ENCODE measurements at places on chromosomes 11 and 22.

DNA sequence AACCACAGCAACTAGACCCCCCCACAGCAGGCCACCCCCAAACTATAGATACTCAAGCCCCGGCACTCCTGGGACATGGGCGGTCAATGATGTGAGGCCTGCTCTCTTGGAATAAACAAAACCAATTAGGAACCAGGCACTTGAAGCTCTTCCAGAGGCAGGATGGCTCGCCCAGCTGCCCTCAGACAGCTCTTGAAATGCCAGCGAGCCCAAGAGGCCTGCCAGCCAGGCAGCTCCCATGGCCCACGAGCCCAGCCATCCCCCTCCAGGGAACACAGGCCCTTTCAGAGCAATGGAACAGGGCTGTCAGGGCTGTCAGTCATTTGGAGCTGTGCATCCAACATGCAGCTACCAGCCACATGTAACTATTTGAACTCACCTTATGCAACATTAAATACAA lies 34.0 kb upstream of the TFIP11 start:
- H3K4me1 ChIP-seq = peaks cover 27% of the 10 kb centered on the region
- H3K36me3 ChIP-seq = peaks cover 7% of the 10 kb centered on the region
- H3K27me3 ChIP-seq = no peaks in the 10 kb centered on the region
- no peak overlapping the region for H3K4me3 ChIP-seq
- DNase-seq = no peak

GRCh38 chr11:121152764-121153163 lies 51.7 kb downstream of the TECTA start:
- no peak overlapping the region for H3K4me3 ChIP-seq
- H3K27me3 ChIP-seq = peaks cover 12% of the 10 kb centered on the region
- H3K36me3 ChIP-seq = peaks cover 2% of the 10 kb centered on the region
- H3K4me1 ChIP-seq = no peaks in the 10 kb centered on the region

DNA sequence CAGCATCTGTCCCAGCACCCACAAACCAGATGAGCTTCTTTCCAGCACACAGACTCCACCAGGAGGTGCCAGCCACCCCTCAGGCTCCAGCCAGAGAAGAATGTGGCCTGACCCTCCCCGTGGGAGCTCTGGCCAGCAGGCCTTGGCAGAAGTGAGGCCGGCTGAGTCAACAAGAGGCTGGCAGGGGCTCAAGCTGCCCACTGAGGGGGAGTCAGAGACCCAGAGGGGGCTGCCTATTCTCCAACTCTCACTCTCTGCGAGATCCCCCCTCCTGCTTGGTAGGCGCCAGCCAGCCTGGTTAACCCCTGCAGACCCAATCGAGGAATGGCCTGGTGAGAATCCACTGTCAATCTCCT lies 10.6 kb upstream of the CDC42EP1 start:
- peaks cover 16% of the 10 kb centered on the region for H3K4me1 ChIP-seq
- no peak overlapping the region for H3K27ac ChIP-seq
- no peak overlapping the region for H3K4me3 ChIP-seq
- no peaks in the 10 kb centered on the region for H3K36me3 ChIP-seq
- peaks cover 45% of the 10 kb centered on the region for H3K27me3 ChIP-seq
- no peak for DNase-seq

GRCh38 chr22:26751217-26751616 lies 93.8 kb downstream of the MIAT start:
- H3K27ac ChIP-seq = no peak overlapping the region
- DNase-seq = no peak
- H3K4me3 ChIP-seq = no peak overlapping the region
- H3K27me3 ChIP-seq = no peaks in the 10 kb centered on the region
- peaks cover 5% of the 10 kb centered on the region for H3K4me1 ChIP-seq

GRCh38 chr11:117560780-117561530 lies 233.3 kb downstream of the CEP164 start:
- H3K27ac ChIP-seq = no peak overlapping the region
- no peaks in the 10 kb centered on the region for H3K36me3 ChIP-seq
- H3K4me1 ChIP-seq = no peaks in the 10 kb centered on the region
- no peak for DNase-seq

DNA sequence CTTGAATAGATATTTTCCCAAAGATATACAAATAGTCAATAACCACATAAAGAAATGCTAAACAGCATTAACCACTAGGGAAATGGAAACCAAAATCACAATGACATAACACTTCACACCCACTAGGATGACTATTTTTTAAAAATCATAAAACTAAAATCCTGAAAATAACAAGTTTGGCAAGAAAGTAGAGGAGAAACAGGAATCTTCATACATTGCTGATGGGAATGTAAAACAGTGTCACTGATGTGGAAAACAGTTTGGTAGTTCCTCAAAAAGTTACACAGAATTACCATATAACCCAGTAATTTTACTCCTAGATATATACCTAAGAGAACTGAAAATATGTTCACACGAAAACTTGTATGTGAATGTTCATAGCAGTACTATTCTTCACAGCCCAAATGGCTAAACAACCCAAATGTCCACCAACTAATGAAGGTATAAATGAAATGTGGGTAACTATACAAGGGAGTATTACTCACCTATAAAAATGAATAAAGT lies 12.5 kb downstream of the PICALM start:
- DNase-seq = no peak
- peak overlapping the region; percentile 68 for H3K4me3 ChIP-seq
- peak overlapping the region; percentile 92 for H3K27ac ChIP-seq

DNA sequence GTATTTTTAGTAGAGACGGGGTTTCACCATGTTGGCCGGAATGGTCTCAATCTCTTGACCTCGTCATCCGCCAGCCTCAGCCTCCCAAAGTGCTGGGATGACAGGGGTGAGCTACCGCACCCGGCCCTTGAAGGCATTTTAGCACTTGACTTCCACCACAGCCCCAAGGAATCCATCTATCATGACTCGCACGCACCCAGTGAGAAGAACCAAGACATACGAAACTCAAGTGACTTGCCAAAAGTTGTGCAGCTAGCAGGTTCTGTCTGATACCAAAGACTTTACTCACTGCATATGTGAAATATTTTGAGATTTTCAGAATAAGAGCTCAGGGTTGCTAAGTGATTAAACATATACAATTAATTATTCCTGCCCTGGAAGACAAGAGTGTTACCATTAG lies 21.0 kb downstream of the FLI1 start:
- no peaks in the 10 kb centered on the region for H3K27me3 ChIP-seq
- DNase-seq = no peak
- peaks cover 4% of the 10 kb centered on the region for H3K36me3 ChIP-seq
- H3K4me1 ChIP-seq = peaks cover 89% of the 10 kb centered on the region

DNA sequence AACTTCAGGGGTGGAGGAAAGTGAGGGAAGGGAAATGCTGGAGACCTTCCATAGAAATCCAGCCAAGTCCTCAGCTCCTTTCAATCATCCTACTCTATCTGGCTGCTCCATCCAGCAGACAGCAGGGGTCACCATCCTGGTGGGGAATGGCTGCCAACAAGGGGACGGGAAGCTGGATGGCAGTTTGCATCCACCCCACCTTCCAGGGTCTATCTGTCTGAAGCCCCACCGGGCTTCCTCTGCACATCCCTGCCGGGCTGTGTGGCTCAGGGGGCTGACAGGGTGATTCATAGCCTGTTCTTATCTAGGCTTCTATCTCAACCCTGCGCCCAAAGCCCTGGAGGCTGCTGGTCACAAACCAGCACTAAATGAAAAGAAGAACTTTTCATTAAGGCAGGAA lies 1.1 kb downstream of the SYTL2 start:
- H3K27me3 ChIP-seq = peaks cover 25% of the 10 kb centered on the region
- H3K36me3 ChIP-seq = no peaks in the 10 kb centered on the region
- H3K4me1 ChIP-seq = peaks cover 10% of the 10 kb centered on the region
- no peak for DNase-seq
- H3K4me3 ChIP-seq = peak overlapping the region; percentile 71
- H3K27ac ChIP-seq = no peak overlapping the region

DNA sequence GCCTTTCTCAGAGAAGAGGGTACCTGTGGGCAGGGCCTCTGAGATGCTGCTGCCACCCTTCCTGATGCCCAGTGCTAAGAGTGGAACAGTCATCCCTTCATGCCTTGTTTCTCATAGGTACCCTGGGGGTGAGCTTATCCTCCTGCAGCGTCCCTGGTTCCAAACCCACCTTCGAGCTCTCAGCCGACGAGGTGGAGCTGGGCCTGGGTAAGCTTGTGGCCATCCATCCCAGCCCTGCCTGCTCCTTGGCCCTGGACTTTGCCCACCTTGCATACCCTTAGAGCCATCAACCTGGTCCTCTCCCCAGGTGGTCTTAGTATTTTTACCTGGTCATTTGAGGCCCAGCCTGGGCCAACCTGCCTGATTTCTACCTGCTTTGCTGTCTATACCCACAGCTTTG lies 8.7 kb downstream of the TKFC start:
- H3K4me1 ChIP-seq = peaks cover 27% of the 10 kb centered on the region
- no peaks in the 10 kb centered on the region for H3K27me3 ChIP-seq
- no peak for DNase-seq

DNA sequence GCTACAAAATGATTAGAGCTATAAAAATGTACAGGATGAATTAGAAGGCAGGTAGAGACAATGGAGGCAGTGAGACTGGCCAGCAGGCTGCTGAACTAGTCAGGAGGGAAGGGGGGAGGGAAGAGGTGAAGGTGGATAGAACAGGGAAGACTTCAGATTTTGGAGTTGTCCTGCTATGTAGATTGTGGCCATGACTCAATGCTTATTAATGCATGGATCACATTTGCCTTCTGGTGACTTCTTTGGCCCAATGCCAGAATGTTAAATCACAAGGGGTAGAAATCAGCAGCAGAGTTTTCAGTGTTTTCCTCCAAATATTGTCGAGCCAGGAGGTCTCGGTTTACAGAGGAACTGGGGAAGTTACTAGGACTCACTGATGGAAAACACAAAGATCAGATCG lies 346.6 kb downstream of the AASDHPPT start:
- no peak for DNase-seq
- H3K27ac ChIP-seq = no peak overlapping the region
- no peaks in the 10 kb centered on the region for H3K27me3 ChIP-seq
- no peaks in the 10 kb centered on the region for H3K4me1 ChIP-seq
- H3K36me3 ChIP-seq = no peaks in the 10 kb centered on the region

DNA sequence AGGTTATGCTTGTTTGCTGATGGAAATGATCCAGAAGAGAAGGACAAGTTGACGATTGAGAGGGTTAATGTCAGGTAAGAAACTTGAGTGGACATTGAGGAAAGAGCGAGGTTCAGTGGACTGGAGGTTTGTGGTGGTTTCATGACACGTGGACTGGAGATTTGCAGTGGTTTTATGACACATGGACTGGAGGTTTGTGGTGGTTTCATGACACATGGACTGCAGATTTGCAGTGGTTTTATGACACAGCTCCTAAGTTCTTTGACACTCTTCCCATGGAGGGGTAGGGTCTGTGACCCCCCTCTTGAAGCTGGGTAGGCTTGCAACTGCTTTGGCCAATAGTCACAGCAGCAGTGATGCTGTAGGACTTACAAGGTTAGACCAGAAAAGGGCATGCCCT lies 5.4 kb upstream of the MAPK8IP2 start:
- no peak overlapping the region for H3K27ac ChIP-seq
- no peak overlapping the region for H3K4me3 ChIP-seq
- H3K36me3 ChIP-seq = peaks cover 34% of the 10 kb centered on the region
- H3K4me1 ChIP-seq = peaks cover 4% of the 10 kb centered on the region
- H3K27me3 ChIP-seq = peaks cover 26% of the 10 kb centered on the region

- H3K27ac ChIP-seq = no peak overlapping the region
- no peak overlapping the region for H3K4me3 ChIP-seq
- H3K36me3 ChIP-seq = peaks cover 25% of the 10 kb centered on the region
- H3K27me3 ChIP-seq = no peaks in the 10 kb centered on the region
- H3K4me1 ChIP-seq = peaks cover 16% of the 10 kb centered on the region
These were observed 16.0 kb downstream of the ZMAT5 start for GRCh38 chr22:29750559-29751538.

DNA sequence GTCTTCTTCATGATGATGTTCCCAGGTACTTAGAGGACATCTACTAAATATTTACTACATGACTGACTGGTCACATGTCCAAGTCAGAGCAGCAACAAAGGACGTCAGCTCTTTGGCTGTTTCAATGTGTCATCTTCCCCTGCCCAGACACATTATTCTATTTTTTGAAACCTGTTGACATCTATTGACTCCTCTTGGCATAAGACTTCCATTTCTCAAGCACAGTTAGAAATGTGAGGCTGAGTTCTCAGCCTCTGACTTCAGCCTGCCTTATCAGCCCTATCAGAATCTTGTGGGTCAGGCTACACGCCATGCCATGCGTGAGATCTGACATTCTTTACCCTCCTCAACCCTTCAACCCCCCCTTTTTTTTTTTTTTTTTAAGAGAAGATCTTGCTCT lies 63.8 kb downstream of the SC5D start:
- H3K27ac ChIP-seq = no peak overlapping the region
- H3K4me1 ChIP-seq = peaks cover 6% of the 10 kb centered on the region
- H3K27me3 ChIP-seq = no peaks in the 10 kb centered on the region
- no peaks in the 10 kb centered on the region for H3K36me3 ChIP-seq
- no peak for DNase-seq
- no peak overlapping the region for H3K4me3 ChIP-seq

DNA sequence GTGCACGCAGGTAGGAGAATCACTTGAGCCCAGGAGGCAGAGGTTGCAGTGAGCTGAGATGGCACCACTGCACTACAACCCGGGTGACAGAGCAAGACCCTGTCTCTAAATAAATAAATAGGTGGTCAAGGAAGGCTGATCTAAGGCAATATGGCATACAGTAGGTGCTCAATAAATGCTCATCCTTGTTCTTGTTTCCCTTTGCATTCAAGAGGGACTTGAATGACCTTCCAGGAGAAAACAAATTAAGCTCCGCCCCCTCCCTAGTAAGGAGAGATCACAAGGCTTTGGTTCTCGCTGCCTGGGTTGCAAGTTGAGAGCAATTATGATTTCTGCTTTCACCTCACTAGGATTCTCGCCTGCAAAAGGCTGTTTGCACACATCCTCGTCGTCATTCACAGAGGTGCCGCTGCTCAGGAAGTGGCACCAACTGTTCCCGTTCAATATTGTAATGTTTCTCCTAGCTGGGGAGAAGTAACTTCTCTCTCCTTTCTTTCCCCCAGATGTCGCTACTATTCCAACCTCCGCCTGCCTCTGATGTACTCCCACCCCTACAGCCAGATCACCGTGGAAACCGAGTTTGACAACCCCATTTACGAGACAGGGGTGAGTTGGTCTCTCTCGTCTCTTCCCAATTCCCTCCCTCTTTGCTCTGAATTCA lies 51.8 kb upstream of the ASPHD2 start:
- peaks cover 77% of the 10 kb centered on the region for H3K27me3 ChIP-seq
- H3K27ac ChIP-seq = no peak overlapping the region
- H3K4me1 ChIP-seq = peaks cover 4% of the 10 kb centered on the region
- no peak for DNase-seq
- H3K36me3 ChIP-seq = no peaks in the 10 kb centered on the region
- no peak overlapping the region for H3K4me3 ChIP-seq

- H3K27ac ChIP-seq = no peak overlapping the region
- DNase-seq = no peak
- H3K4me1 ChIP-seq = no peaks in the 10 kb centered on the region
- H3K4me3 ChIP-seq = no peak overlapping the region
- H3K36me3 ChIP-seq = no peaks in the 10 kb centered on the region
- H3K27me3 ChIP-seq = no peaks in the 10 kb centered on the region
These were observed 81.4 kb downstream of the BBOX1 start for GRCh38 chr11:27122001-27122400.

DNA sequence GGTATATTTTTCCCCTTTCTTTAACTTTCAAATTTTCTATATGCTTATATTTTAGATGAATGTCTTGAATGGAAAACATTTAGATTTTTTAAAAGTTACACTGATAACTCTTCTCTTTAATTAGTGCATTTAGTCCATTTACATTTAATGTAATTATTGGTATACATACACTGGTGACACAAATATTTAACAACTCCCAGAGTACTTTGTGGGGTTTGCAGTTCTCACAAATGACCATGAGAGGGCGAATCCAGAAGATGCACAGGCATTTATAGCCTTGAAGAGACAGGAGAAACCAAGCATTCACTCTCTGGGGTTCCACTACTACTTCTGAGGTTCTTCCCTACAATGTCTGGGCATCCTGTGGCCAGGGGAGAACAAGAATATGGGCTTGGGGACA lies 125.1 kb downstream of the TIMP3 start:
- no peaks in the 10 kb centered on the region for H3K27me3 ChIP-seq
- no peak for DNase-seq
- no peak overlapping the region for H3K27ac ChIP-seq
- no peaks in the 10 kb centered on the region for H3K4me1 ChIP-seq
- H3K4me3 ChIP-seq = no peak overlapping the region

Data from stimulated activated naive B cell treated with anti-CD40 and anti-IgM and Interleukin-4, amounts not matched to agents 10 μg/mL and 1 μg/mL and 100 μg/mL, for 72 hours (primary cell).